ENCODE measurements at places on chromosomes 1 and 21. TPM values are rescaled to one million over a fixed set of nuclear protein-coding genes. Genes with fewer than 3 reads are reported as not detected.

The SLC35F3 gene
- total RNA-seq, result 0.17 TPM

DNA sequence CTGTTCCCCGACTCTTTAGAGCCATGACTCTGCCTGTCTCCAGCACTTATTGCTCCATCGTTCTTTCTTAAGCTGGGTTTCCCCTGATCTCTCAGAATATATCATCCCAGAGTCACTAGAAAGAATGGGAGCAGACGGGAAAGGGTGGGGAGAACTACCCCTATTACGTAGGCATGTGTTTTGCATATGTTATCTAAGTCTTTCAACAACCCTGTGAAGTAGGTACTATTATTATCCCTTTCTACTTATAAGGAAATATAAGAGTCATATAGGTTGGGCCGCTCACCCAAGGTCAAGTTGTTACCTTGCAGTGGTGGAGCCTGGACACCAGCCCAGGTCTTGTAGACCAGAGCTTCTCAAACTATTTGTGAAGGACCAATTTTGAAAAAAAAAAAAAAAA is 38.7 kb downstream of the ELF3 start:
- peak; percentile 64 for DNase-seq

- DNase-seq, result peak; percentile 41
Observed at GRCh38 chr1:155079487-155080311, 1.1 kb downstream of the EFNA3 start.

- no peak for DNase-seq
Observed at GRCh38 chr1:167515893-167516321, 2.4 kb downstream of the CD247 start.

The AMY1A gene
- total RNA-seq, result not detected

- DNase-seq, result no peak
Observed at GRCh38 chr1:20477348-20478056, 8.5 kb downstream of the CAMK2N1 start.

GRCh38 chr21:18801468-18801867 is 397.9 kb upstream of the TMPRSS15 start:
- DNase-seq, result no peak

Data from mucosa of descending colon (tissue), 3 donors.